Kidney (tissue), 22 donors: ENCODE measurements at places on chromosomes 5 and 9.

DNA sequence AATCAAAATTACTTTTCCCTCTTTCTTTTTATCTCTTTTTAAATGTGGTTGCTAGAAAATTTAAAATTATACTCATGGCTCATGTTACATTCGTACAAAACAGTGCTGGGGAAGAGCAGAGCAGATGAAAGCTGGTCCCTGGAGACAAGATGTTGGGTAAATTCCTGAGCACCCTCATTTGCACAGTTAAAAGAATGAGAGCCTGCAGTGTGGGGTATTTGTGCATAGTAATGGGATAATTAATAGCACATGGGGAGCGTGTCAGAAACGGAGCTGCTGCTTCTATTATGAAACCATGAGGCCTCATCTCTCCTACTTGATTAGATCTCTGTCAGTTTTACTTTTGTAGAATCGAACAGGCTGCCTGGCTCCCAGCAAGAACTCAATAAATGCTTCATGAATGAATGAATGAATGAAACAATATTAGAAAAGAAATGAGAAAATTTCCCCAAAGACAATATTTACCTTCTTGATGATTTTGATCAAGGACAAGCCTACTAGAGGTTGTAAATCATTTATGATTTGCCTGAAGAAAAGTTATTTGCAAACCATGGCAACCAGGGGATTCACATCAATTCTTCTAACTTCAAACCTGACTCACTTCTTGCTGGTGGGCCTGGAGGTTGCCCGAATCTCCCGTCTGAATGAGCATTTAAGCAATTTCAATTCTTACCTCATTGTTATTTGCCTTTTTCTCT is 177.2 kb upstream of the TUT7 start:
- no peak for DNase-seq

GRCh38 chr9:113613815-113614413 is 150.4 kb downstream of the RGS3 start:
- no peak for DNase-seq

- no peak for DNase-seq
These were observed 29.6 kb upstream of the LCP2 start for GRCh38 chr5:170327168-170327567.

DNA sequence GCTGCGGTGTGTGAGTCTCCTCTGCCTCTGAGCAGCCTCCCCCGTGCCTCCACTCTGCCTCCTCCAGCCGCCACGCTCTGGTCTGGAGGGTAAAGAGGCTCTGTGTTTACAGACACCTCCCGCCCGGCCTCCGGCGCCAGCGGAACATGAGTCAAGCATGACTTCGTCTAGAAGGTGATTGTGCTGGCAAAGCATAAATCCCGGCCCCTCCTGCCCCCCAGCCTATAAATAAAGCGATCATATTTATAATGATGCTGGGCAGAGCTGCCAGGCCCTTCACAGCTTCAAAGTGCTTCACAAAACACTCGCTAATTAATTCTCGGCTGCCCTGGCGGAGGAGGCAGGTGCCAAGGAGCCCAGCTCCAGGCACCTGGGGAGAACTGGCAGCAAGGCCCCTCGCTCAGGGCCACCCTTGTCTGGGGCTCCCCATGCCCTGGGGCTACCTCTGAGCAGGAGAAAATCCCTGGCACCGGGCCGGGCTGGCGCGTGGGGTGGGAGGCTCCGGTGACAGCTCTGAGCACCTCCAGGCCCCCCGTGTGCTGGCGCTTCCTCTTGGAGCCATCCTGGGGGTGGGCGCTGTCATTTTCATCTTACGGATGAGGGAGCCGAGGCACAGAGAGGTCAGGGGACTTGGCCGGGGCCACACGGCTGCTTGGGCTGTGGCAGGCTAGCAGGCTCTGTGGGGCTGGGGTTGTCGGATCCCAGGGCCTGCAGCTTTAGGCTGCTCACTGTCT is 87.8 kb downstream of the RXRA start:
- peak; percentile 93 for DNase-seq

- no peak for DNase-seq
These were observed 19.5 kb upstream of the ARAP3 start for GRCh38 chr5:141701360-141702119.

GRCh38 chr9:68822596-68823165 is 117.6 kb downstream of the PIP5K1B start:
- no peak for DNase-seq

DNA sequence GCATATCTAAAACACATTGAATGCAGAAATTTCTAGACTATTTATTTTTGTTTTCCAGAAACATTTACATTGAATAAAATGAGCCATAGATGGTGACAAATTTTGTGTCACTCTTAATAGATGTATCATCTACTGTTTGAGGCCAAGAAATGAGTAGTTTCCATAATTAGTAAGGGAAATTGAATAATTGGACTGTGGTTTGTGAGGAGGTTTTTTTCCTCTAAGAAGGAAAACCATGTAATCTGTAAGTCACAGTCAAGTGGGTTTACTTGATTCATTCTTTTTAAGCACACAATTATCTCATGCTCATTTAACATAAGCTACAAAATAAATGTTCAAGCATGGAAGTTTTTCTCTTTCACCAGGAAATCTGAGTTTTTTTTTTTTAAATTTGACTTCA is 876.4 kb downstream of the NR2F1-AS1 start:
- DNase-seq = no peak
